Hepatocyte (in vitro differentiated cells): ENCODE measurements at places on chromosomes 13 and 19. TPM values are rescaled to one million over a fixed set of nuclear protein-coding genes. Genes with fewer than 3 reads are reported as not detected.

Gene SWSAP1
- polyA plus RNA-seq: 4.0 and 4.9 TPM in 2 replicates

Gene SBK3
- 0.92 TPM in 1 of 2 replicates, not detected in the other for polyA plus RNA-seq

Gene LIN7B
- 18.0 and 20.6 TPM in 2 replicates for polyA plus RNA-seq

Gene PCDH8
- polyA plus RNA-seq: 0.19 and 0.85 TPM in 2 replicates

Gene CAMSAP3
- polyA plus RNA-seq: 52.6 and 58.5 TPM in 2 replicates

Gene DCT
- not detected in 2 replicates for polyA plus RNA-seq

Gene OLFM2
- 36.5 and 37.0 TPM in 2 replicates for polyA plus RNA-seq

Gene NLRP11
- not detected in 2 replicates for polyA plus RNA-seq
